Stomach (tissue), 19 donors: ENCODE measurements at places on chromosomes 3 and 15. TPM values are rescaled to one million over a fixed set of nuclear protein-coding genes. Genes with fewer than 3 reads are reported as not detected.

The COL6A5 gene
- total RNA-seq: 0.45 TPM

The HTR3E gene
- not detected for total RNA-seq

- H3K27me3 ChIP-seq: no peaks in the 10 kb centered on the region
- H3K36me3 ChIP-seq: no peaks in the 10 kb centered on the region
Measured at GRCh38 chr15:79680720-79681119, 216.1 kb downstream of the MTHFS start.

DNA sequence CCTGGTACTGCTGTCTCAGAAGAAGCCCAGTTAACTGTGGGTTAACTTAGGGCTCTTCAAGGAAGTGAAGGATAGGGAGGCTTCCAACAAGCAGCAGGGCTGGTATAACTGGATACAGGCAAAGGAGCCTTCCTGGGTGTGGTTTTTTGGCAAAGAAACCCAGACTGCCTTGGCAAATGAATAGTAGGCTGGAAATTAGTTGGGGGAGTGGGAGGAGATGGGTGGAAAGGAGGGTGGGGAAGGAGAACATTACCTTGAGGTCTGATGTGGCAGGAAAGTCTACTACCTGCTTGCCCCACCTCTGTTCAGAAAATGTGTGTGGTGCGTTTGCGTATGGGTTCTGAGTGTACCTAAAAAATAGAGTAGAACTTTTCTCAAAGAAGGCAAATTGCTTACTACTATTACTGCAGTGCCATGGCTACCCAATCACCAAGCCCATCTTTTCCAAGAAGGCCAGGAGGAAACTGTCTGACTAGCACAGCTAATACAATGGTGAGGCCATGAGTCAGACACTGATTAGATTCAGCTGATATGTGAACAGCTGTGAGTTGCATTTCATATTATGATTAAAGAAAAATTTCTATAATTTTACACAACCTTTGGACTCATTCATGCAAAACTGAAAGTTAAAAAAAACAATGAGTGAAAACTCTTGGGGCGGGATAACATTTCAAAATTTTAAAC, 55.2 kb downstream of the SPTSSB start:
- no peaks in the 10 kb centered on the region for H3K27me3 ChIP-seq
- H3K4me1 ChIP-seq: peaks cover 4% of the 10 kb centered on the region
- no peak overlapping the region for H3K27ac ChIP-seq
- no peak overlapping the region for H3K4me3 ChIP-seq
- DNase-seq: peak; percentile 60

DNA sequence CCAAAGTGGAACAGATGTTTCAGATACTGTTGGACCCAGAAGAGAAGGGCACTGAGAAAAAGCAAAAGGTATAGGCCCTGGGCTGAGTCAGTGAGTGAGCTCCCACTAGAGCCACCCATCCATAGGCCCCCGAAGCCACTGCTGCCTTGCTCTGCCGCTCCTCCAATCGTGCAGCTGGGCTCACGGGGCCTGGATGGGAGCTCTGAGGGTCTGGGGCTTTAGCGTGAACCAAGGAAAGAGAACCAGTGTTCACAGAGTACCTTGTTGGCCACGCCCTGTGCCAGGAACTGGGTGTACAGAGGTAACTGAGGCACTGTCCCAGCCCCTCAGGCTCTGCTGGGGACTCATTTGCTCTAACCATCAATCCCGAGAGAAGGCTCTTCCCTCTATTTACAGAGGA, 4.7 kb downstream of the UNC45A start:
- peaks cover 23% of the 10 kb centered on the region for H3K4me1 ChIP-seq
- peaks cover 81% of the 10 kb centered on the region for H3K36me3 ChIP-seq
- no peaks in the 10 kb centered on the region for H3K27me3 ChIP-seq
- no peak for DNase-seq

GRCh38 chr3:124385996-124386395, 344.3 kb upstream of the UMPS start:
- H3K27me3 ChIP-seq: no peaks in the 10 kb centered on the region
- DNase-seq: no peak
- no peak overlapping the region for H3K27ac ChIP-seq
- no peaks in the 10 kb centered on the region for H3K36me3 ChIP-seq
- no peak overlapping the region for H3K4me3 ChIP-seq

- no peak overlapping the region for H3K27ac ChIP-seq
- no peak overlapping the region for H3K4me3 ChIP-seq
- H3K27me3 ChIP-seq: no peaks in the 10 kb centered on the region
- no peak for DNase-seq
Measured at GRCh38 chr3:171491361-171491760, 31.2 kb upstream of the TNIK start.

DNA sequence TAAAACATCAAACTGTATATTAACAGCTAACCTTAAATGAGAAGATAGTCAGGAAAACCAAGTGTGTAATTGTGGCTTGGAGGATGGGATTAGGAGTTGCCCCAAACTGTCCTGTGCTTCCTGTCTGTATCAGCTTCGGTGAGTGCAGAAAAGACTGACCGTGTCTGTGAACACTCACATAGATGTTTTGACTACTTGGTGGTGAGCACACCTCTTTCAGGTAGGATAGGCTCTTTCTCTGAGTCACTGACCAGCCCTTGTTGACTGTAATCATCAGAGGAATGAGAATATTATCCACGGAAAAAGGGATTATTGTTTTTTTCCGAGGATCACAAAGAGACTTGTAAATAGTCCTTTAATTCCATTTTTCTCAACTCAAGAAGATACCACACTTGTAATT, 51.5 kb downstream of the GMNC start:
- no peak overlapping the region for H3K4me3 ChIP-seq
- H3K4me1 ChIP-seq: no peaks in the 10 kb centered on the region
- H3K27ac ChIP-seq: no peak overlapping the region
- H3K27me3 ChIP-seq: no peaks in the 10 kb centered on the region

DNA sequence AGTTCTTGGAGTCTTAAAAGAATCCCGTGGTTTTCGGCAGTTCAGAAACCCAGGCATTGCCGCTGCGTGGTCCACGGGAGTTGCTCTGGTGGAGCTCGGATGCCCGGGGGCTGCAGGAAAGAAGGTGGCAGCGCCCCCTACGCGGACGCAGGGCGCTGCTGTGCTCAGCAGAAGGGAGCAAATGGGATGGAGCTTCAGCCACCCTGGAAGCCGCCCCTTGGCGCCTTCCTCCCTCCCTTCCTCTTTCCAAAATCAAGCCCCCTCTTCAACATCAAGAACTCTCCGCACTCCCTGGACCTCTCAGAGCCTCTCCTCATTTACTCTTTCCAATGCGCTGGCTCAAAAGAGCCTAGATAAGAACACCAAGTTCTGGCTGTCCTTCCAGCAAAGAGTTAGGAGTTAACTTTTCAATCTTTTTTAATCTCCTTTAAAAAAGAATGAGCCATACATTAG, 880 bp upstream of the CHRNA7 start:
- no peaks in the 10 kb centered on the region for H3K36me3 ChIP-seq
- H3K27me3 ChIP-seq: peaks cover 57% of the 10 kb centered on the region
- peak; percentile 35 for DNase-seq
- H3K27ac ChIP-seq: no peak overlapping the region
- peak overlapping the region; percentile 64 for H3K4me3 ChIP-seq

The MINAR1 gene
- total RNA-seq: 0.29 TPM

The PLXND1 gene
- 251 TPM for total RNA-seq

GRCh38 chr3:195240939-195241338, 30.0 kb downstream of the XXYLT1 start:
- peaks cover 30% of the 10 kb centered on the region for H3K4me1 ChIP-seq
- H3K4me3 ChIP-seq: no peak overlapping the region
- H3K27me3 ChIP-seq: no peaks in the 10 kb centered on the region
- H3K27ac ChIP-seq: no peak overlapping the region
- DNase-seq: no peak

GRCh38 chr15:92315595-92316211, 78.0 kb upstream of the ST8SIA2 start:
- H3K4me3 ChIP-seq: no peak overlapping the region
- no peak overlapping the region for H3K27ac ChIP-seq
- no peaks in the 10 kb centered on the region for H3K36me3 ChIP-seq
- H3K4me1 ChIP-seq: no peaks in the 10 kb centered on the region

GRCh38 chr3:126257984-126258383, 77.6 kb upstream of the ALDH1L1 start:
- no peaks in the 10 kb centered on the region for H3K4me1 ChIP-seq
- no peaks in the 10 kb centered on the region for H3K27me3 ChIP-seq
- DNase-seq: no peak
- no peak overlapping the region for H3K27ac ChIP-seq
- H3K4me3 ChIP-seq: no peak overlapping the region

GRCh38 chr15:91988655-91989054, 135.1 kb downstream of the SLCO3A1 start:
- no peaks in the 10 kb centered on the region for H3K27me3 ChIP-seq
- no peak for DNase-seq
- H3K4me3 ChIP-seq: no peak overlapping the region
- no peaks in the 10 kb centered on the region for H3K36me3 ChIP-seq
- no peaks in the 10 kb centered on the region for H3K4me1 ChIP-seq
- no peak overlapping the region for H3K27ac ChIP-seq

DNA sequence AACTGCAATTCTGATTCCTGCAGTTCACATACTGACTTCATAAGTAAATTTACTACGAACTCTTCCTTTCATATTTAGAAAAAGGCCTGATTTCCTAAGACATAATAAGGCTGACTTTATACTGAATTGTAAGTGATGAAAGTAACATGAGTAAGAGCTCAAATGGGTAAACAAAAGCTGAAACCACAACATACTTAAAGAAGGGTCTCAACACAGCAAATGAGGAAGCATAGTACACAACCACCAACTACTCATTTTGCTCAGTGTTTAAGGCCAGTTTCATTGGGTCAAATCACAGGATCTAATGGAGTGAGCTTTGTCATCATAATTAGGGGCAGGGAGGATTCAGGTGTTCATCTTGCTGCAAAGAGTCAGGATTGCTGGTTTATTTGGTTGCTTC, 81.4 kb downstream of the SETD2 start:
- H3K4me3 ChIP-seq: no peak overlapping the region
- H3K4me1 ChIP-seq: no peaks in the 10 kb centered on the region
- H3K27ac ChIP-seq: peak overlapping the region; percentile 12
- DNase-seq: no peak
- no peaks in the 10 kb centered on the region for H3K27me3 ChIP-seq
- H3K36me3 ChIP-seq: peaks cover 96% of the 10 kb centered on the region

GRCh38 chr15:63448266-63448665, 56.1 kb upstream of the USP3 start:
- peak overlapping the region; percentile 69 for H3K27ac ChIP-seq
- H3K27me3 ChIP-seq: no peaks in the 10 kb centered on the region
- H3K4me1 ChIP-seq: peaks cover 6% of the 10 kb centered on the region
- H3K36me3 ChIP-seq: no peaks in the 10 kb centered on the region
- no peak for DNase-seq
- H3K4me3 ChIP-seq: no peak overlapping the region

The GP9 gene
- not detected for total RNA-seq

DNA sequence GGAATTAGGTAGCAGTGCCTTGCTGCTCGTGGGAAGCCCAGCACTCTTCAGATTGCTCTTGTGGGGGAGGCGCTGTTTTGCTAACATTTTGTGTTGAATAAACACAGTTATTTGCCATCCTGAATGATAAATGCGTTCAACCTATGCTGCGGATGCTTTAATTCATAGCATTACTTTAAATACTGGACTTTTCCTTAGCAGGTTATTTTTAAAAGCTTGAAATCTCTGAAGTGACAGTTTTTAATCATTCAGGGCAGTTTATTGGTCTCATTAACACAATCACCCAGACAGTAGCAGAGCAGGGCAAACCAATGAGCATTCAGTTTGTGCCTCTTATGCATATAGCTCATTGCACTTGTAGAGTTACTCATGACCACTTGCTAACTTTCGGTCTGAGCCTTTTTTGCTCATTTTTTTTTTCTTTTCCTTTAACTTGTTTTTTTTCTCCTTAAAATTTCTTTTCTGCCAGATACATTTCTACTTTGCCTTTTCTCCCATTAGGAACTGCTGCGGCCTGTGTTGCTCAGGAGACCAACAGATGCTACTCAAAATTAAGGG, 5.2 kb downstream of the CACNA2D3 start:
- peaks cover 6% of the 10 kb centered on the region for H3K4me1 ChIP-seq
- H3K27ac ChIP-seq: no peak overlapping the region
- peaks cover 8% of the 10 kb centered on the region for H3K27me3 ChIP-seq

GRCh38 chr3:123353850-123354233, 95.0 kb downstream of the ADCY5 start:
- peak overlapping the region; percentile 58 for H3K27ac ChIP-seq
- H3K36me3 ChIP-seq: no peaks in the 10 kb centered on the region
- no peak for DNase-seq
- no peaks in the 10 kb centered on the region for H3K4me1 ChIP-seq

DNA sequence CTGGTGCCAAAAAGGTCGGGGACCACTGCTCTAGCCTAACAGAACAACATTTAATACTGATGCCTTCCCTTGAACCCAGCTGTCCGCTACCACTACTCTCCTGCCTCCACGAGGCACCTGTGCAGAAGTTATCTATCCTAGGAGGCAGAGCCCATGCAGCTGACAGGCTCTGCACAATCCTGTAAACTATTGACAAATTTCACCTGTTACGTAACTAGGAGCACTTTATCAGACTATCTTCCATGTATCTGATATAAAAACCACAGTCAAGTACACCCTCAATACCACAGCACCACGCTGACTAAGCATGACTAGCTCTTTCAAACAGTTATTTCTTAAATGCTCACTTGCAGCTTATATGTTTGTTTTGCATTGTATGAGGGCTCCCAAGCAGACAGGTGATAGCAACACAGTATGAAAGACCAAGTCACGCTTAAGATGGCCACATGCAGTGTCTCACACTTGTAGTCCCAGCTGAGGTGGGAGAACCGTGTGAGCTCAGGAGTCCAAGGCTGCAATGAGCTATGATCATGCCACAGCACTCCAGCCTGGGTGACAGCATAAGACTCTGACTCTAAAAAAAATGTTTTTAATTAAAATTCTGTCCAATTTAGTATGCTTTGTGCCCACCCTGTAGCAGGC, 4.5 kb upstream of the IL17RC start:
- H3K36me3 ChIP-seq: peaks cover 25% of the 10 kb centered on the region
- H3K27me3 ChIP-seq: no peaks in the 10 kb centered on the region
- no peak overlapping the region for H3K27ac ChIP-seq

The EPHB1 gene
- total RNA-seq: 0.73 TPM

DNA sequence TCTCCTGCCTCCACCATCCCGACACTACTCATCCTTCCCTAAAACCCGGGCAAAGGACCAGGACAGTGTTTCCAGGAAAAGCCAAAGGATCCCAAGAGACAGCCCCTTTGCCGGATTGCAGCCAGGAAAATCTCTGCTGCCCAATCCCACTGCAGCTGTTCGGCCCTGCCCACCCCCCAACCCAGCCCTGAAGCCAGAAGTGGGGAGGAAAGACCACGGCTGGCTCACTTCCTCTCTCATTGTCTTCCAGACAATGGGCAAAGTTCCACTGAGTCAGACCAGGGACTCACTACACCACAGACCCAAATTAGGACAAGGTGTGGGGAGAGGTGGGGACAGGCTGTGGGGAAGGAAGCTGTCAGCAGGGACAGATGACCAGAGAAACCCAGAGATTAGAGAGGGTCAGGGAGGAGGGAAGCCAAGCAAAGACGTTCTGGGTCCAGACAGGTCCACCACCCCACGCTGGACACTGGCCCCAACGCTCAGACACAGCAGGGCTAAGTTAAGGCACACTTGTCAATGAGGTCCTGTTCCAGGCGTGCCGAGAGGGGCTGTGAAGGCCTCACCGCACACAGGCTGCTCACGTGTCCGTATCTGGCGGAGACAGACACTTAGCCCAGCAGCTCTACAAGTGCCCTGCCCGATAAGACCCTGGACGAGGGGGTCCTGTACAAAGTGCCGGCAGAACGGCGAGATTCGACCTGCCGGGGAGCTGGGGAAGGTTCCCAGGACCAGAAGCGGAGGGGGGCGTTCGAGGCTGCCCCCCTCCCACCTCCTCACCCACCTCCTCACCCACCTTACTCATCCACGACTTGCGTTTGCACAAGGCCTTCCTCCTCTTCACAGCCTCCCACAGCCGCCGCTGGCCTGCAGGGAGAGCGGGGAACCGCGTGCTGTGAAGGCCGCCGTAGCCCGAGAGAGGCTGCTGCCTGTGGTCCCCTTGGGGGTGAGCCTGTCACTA, 21.9 kb downstream of the TNK2 start:
- no peaks in the 10 kb centered on the region for H3K27me3 ChIP-seq
- peaks cover 40% of the 10 kb centered on the region for H3K4me1 ChIP-seq
- peak; percentile 71 for DNase-seq
- peaks cover 49% of the 10 kb centered on the region for H3K36me3 ChIP-seq
- no peak overlapping the region for H3K4me3 ChIP-seq
